ENCODE measurements at places on chromosomes 11 and 22.

DNA sequence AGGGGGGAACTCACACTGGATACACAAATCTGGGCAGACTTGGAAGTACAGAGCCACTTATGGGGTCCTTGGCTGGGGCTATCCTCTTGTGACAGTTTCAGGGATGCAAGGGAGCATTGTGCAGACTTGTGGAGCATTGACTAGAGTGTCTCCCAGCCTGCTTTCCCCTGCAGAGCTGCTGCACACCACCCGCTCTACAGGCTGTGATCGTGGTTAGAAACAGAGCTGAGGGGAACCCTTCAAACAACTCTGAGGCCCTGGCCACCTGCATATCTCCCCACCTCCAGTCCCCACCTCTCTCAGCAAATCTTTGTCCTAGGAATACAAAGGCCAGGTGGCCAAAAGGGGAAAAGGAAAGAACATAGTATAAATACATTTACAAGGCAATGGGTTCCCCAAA is 64.7 kb downstream of the NRXN2 start:
- DNase-seq, result no peak

- no peak for DNase-seq
These were observed 6.8 kb downstream of the CDKN1C start for GRCh38 chr11:2878782-2879181.

- DNase-seq, result no peak
These were observed 884.4 kb upstream of the CNTN5 start for GRCh38 chr11:98136357-98136756.

GRCh38 chr11:96263238-96263763 is 79.7 kb downstream of the MAML2 start:
- peak; percentile 39 for DNase-seq

- no peak for DNase-seq
These were observed 30.8 kb downstream of the CBL start for GRCh38 chr11:119236891-119237290.
